Cardiac muscle cell (in vitro differentiated cells and primary cell): ENCODE measurements at places on chromosomes 7 and 10.

DNA sequence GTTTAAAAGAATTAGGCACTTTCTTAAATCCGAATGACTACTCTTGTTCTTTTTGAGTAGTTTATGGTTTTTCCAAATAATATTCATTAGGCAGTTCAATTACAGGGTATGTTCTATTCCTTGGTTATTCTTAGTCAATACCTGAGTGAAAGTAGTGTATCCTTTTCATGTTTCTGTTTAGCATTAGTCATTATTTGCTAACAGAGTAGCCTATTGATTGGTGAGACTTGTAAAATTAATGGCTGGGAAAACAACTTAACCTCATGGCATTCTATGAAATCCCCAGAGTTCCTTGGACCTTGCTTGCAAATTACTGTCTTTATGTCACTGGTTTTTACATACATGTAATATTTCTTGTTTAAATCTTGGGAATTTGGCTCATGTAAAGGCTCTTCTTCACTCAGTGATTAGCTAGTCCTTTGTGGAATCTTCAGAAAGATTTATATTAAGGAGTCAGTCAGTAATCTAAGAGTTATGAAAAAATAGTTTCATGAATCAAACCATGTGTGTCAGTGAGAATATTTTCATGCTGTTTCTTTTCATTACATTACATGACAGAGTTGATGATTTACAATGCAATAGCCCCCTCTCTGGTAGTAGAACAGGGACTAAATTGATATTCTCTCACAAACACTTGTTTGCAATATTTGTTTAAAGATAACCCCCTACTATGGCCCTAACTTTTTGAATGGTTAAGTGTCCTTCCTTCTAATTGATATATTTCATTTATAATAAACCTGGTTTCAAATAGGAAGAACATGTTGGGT lies 81.5 kb upstream of the LRRTM3 start:
- DNase-seq, result peak; percentile 13

- no peak for DNase-seq
These were observed 156.3 kb downstream of the LCOR start for GRCh38 chr10:96988426-96988825.

DNA sequence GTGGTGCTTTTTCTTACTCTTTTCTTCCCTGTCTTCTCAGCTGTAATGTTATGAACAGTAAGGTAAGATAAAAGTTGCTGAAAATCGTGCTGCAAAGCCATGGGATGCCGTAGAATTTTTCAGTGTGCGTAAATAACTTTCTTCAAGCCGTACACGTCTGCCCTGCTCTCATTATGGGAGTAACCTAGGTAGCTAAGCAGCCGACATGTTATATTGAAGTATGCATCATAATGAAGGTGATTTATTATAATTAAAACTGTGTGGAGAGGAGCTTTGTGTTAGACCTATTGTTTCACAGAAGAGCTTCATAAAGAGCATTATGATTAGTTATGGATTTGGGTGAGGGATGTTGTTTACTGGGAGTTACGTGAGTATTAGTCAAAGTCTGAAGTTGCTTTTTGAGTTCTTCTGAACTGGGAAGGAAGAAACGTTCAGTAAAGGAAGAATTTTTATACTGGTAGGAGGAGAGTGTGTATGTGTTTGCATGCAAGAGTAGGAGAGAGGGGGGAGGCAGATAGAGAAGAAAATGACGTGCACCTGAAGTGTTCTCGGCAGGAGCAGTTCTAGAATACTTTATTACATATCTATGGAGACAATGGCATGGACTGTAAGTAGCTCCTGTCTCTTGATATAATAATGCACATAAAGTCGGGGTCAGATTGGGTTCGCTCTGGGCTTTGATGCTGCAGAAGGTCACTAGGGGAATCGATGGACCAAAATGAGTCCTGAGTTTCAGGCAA lies 56.3 kb downstream of the POU6F2 start:
- no peak for DNase-seq

DNA sequence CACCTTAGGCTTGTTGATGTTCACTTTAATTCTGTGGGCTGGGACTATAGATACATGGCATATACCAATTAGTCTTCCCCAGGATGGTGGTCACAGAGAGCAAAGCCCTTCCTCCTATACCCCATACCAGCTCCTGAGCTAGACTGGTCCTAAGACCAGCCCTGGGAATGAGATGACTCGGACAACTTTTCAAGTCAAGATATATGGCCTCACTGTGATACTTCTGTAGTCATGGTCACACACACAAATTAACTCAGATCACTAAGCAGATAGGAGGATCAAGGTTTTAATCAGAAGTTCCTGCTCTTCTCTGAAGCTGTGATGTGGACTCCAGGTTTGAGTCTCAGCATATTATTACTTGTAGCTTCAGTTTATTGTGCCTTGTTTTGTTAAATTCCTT lies 53.1 kb downstream of the SLK start:
- no peak for DNase-seq

- peak; percentile 72 for DNase-seq
These were observed 6.2 kb upstream of the IFIT2 start for GRCh38 chr10:89295597-89295996.

DNA sequence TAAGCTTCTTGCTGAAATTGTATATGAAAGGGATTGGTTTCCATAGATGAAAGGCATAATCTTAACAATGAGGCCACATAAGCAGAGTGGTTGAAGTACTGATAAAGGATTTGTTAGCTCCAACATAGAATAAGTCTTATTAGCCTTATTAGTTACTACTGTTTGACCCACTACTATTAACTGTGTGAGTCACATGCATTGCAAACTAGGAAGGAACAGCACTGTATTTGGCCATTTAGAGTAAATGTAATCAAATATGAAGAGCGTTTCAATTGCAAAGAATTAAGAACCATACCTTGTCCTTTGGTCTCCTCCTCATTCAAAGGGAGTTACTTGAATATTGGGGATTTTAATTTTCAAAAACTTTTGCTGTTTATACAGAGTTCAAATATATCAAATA lies 428.9 kb downstream of the MDFIC start:
- no peak for DNase-seq
